NCI-H2081 (cell line): ENCODE measurements at places on chromosomes 2 and 18.

DNA sequence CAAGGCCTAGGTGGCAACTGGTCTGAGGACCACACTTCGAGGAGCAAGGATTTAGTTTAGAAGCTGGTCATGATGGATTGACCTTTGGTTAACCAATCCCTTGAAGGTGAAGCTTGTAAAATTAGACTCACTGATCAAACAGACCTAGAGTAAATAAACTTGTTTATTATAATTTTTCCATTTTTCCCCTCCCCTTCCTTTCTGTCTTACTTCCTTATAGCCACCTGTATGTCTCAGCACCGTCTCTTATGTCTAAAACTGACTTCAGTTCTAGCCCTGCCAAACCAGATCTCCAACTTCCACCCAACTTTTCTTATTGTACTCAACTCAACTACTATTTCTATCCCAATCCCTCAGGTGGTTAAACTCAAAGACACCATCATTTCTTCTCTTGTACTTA lies 92.8 kb upstream of the THOC1 start:
- DNase-seq: no peak

GRCh38 chr2:24478243-24478642 lies 12.8 kb upstream of the NCOA1 start:
- no peak for DNase-seq

DNA sequence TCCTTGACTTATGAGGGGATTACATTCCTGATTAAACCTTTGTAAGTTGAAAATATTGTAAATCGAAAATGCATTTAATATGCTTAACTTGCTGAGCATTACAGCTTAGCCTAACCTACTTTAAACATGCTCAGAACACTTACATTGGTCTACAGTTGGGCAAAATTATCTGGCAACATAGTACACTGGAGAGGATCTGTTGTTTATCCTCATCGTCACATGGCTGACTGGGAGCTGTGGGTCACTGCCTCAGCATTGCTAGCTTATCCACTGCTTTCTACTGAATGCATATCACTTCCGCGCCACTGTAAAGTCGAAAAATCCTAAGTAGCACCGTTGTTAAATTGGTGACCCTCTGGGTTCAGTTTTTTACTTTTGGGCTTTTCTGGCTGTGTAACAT lies 13.7 kb downstream of the PMS1 start:
- DNase-seq: no peak

- no peak for DNase-seq
Measured at GRCh38 chr2:176285321-176285720, 16.1 kb downstream of the MTX2 start.

DNA sequence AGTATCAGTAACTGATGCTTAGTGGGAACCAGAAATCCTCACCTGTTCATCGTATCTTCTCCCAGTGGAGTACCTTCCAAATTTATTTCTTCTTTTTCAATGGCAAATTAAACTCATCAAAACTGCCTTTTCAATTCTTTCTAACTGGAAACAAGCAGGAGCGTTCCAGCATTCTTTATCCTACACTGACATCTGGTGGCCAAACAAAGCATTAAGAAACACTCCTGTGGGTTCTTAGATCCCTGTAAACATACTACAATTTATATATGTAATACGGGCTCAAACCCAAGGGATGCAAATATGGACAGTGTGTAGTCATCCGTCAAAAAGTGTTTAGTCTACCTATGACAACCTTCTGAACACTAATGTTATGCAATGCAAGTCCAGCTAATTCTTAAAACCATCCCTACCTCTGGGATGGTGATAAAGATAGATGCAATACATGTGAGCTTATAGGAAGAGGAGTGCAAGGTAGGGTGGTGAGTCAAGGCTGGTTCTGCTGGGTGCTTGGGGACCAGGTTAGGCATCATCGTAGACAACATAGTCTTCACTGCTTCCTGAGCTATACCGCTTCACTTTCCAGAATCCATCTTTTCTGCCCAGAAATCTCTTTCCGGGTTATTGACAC lies 375.0 kb downstream of the CTNNA2 start:
- DNase-seq: peak; percentile 67

GRCh38 chr2:142840436-142840835 lies 37.0 kb upstream of the KYNU start:
- DNase-seq: no peak

GRCh38 chr18:26185267-26185666 lies 41.0 kb upstream of the TAF4B start:
- DNase-seq: no peak

GRCh38 chr2:21258082-21258481 lies 134.3 kb downstream of the TDRD15 start:
- DNase-seq: peak; percentile 29

DNA sequence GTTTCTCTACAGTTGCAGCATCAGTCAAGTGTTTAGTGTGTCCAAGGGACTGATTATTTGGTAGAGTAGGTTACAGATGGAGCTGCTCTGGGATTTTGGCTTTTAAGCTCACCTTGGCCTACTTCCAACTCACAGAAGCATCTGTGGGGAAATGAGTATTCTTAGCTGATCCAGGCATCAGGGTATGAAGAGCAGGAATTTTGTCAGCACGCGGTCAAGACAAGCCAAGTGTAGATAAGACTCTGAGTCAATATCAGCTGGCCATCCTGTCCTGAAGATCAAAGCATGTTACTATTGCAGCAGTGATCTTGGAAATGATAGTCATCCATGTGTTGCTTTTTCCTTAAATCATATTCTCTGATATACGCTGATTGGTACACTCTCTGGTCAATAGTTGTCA lies 24.4 kb downstream of the SERPINB4 start:
- no peak for DNase-seq

DNA sequence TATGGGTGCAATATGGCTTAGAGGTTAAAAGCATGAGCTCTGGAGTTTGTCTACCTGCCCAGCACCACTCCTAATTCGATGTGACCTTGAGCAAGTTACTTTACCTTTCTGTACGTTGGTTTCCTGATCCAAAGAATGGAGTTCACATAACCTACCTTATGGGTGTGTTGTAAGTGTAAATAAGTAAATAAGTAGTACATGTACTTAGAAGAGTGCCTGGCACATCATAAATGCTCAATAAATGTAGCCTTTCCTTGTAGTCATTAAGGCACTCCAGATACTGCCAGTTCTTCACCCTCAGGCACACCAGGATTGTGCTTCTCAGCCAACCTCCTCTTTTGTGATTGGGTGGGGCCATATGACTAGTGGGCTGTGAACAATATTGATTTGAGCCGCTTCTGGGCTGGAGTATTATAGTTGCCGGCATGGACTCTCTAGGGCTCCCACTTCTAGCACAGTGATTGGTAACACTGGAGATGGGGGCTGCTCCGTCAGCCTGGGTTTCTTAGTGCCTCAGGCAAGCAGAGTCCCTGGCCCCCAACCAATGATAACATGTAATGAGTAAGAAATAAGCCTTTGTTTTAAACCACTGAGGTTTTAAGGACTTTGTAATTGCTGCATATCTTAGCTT lies 101.7 kb upstream of the NOSTRIN start:
- no peak for DNase-seq

DNA sequence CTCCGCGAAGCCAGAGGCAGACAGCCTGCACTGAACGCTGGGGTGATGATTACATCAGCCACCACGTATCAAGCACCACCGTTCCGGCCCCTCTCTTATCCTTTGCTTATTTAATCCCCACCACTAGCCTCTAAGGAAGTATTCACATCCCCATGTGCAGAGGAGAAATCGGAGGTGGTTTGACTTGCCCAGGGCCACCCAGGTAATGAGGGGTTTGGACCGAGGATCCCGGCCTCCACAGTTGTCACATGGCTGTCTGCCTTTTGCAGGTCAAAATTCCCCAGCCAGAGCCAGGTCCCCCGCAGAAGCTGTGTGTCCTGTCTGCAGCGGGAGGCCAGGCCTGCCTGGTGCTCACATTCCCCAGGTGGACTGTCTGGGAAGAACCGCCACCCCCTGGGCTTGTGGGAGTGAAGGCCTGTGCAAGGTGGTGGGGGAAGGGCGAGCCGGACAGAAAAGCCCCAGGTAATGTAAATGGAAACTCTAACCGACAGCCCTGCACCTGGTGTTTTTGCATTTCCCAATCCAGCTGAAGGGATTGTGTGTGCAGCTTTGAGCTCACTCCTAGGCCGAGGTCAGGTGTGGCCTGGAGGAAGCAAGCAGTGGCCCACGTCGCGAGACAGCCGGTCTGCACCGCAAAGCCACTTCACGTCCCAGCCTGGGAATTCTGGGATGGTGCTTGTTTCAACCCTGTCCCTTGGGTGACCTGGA lies 108.5 kb upstream of the ID2 start:
- DNase-seq: peak; percentile 44

GRCh38 chr2:19881221-19881907 lies 20.4 kb downstream of the TTC32 start:
- DNase-seq: no peak

GRCh38 chr2:174666312-174666711 lies 68.7 kb upstream of the WIPF1 start:
- no peak for DNase-seq

DNA sequence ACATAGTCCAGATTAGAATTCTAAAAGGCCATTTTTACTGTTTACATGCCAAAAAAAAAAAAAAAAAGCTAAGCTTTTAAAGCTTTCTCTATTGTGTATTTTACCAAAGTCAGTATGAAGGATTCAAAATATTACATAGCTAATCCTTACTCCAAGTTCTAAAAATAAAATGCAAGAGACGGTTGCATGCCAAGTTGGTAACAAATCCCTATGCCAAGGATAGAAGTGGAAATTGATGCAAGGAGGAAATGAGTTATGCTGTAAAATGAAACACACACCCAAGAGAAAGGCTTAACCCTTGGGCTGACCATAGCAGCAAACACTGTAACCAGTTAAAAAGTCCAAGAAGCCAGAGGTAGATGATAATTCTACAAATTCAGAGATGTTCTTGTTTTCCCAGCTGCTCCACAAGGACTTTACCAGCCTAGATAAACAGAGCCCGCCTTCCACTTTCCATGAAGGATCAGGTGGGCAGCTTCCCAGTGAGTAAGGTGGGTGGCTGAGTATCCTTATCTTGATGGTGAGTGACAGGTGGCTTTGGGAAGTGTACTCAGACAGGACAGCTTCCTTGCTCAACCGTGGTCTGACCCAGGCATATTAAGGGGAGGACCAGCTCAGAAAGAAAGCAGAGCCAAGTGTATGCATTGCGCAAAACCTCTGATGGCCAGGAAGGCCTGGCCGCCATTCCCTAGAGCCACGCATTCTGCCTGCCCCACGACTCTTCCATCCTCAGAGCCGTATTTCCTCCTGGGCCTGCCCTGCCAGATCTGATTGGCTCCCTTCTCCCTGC lies 34.4 kb downstream of the ATP8B1 start:
- DNase-seq: no peak

- DNase-seq: no peak
Measured at GRCh38 chr18:74492259-74492658, 3.9 kb upstream of the CNDP2 start.

DNA sequence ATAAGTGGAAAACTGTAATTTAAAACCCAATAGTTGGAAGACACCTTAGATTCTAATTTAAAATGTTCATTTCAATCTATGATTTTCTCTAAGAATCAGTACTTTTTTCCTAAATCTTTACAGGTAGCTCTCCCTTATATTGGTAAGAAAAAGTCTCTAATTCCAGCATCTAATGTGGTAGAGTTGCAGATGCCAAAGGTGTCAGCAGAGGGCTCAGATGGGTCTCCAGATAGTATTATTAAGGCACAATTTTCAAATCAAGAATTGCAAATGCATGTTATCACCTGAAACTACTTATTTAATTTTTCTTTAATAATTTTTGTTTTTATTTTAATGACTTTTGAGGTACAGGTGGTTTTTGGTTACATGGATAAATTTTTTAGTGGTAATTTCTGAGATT lies 25.5 kb upstream of the ITGA4 start:
- DNase-seq: no peak

- no peak for DNase-seq
Measured at GRCh38 chr2:229903037-229903436, 18.8 kb downstream of the TRIP12 start.

GRCh38 chr18:64747803-64748202 lies 598.9 kb upstream of the LINC00305 start:
- DNase-seq: no peak

- no peak for DNase-seq
Measured at GRCh38 chr2:182698671-182699070, 17.4 kb upstream of the DNAJC10 start.

DNA sequence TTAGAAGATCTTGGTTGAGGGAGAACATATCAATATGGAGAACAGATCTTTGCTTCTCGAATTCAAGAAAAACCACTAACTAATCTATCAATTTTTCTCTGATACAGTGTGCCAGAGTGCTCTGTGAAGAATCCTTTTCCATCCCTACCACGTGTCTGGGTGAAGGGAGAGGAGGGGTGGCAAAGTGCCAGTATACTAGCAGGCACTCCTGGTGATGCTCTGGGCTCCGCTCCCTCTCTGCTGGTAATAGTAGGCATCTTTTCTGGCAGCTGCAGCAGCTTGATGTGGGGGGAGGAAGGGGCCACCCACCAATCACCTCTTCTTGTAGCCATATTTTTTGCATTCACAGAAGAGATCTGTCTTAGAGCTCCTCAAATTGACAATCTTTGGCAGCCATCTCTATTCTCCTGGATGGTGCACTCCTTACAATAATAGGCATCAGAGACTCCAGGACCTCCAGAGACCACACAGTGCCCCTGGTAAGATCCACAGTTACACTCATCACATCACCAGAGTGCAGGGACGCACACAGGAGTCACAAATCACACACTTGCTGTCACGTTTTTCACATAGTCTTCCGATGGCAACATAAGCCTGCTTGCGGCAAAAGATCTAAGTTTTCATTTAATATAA lies 15.7 kb downstream of the STK39 start:
- DNase-seq: peak; percentile 91

DNA sequence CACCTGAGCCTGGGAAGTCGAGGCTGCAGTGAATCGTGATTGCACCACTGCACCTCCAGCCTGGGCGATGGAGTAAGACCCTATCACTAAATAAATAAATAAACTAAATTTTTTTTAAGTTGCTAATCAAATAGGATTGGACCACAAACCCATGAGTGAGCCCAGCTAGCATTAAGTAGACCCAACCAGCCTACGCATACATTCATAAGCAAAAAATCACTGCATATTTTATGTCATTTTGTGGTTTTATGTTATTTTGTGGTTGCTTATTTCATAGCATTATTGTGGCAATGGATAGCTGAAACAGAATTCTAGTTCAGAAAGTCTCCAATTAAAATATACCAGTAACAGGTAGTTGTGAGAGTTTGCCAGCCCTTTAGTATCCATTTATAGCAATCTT lies 29.1 kb upstream of the ZC3H15 start:
- no peak for DNase-seq

DNA sequence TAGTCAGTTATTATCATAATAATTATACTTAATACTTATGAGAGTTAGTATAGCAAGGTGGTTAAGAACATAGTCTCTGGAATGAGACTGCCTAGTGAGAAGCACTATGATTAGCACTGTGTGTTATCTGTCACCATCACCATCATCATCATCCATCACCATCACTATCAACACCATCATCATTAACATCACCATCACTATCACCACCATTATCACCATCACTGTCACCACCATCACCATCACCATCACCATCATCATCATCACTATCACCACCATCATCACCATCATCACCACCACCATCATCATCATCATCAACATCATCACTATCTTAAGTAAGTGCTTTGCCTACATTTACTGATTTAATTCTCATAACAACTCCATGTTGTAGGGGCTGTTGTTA lies 39.6 kb downstream of the SRSF7 start:
- DNase-seq: no peak
